KBM-7 (cell line): ENCODE measurements at places on chromosomes 1 and 21.

DNA sequence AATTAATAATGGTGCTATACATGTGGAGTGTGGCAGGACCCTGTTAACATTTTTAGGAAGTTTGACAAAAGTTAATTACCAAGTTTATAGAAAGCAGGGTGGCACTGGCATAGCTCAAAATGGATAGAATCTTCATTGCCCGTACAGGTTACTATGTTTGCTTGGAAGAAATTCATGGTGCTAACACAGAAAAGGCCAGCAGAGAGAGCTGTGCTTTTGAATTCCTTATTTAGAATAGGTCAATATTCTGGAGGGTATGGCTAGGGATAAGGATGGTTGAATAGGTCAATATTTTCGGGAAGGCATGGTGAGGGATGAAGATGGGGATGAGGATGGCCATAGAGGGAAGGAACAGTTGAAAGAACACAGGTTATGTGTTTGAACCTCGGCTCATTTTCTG, 345.1 kb downstream of the LMO4 start:
- no peak for DNase-seq

DNA sequence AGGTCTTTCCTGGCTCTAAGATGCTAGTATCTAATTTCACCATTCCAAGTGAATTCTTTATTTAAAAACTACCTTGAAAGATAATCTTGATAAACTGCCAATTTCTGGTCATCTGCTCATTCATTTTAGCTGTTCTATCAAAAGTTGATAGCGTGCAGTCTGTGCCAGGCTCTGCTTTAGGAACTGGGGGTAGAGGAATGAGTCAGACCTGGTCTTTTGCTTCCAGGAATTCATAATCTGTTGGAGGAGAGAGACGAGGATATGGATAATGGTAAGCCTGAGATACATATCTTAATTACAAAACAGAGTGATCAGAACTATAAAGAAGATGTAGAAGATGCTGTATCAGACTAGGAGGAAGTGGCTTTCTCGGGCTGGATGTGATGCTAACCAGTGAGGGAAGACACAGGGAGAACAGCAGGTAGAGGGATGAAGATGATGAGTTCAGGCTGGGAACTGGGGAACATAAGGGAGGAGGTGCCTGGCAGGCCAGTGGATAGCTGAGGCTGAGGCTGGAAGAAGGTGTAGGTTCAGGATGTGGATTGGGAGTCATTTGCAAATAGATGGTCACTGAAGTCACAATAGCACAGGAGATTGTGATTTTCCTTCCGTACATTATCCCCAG, 12.3 kb upstream of the PHC2 start:
- no peak for DNase-seq

GRCh38 chr1:53850082-53850673, 12.1 kb upstream of the NDC1 start:
- DNase-seq, result no peak

- no peak for DNase-seq
Measured at GRCh38 chr1:54335755-54336108, 70.5 kb downstream of the SSBP3 start.

GRCh38 chr1:84163123-84163931, 19.3 kb downstream of the PRKACB start:
- no peak for DNase-seq

DNA sequence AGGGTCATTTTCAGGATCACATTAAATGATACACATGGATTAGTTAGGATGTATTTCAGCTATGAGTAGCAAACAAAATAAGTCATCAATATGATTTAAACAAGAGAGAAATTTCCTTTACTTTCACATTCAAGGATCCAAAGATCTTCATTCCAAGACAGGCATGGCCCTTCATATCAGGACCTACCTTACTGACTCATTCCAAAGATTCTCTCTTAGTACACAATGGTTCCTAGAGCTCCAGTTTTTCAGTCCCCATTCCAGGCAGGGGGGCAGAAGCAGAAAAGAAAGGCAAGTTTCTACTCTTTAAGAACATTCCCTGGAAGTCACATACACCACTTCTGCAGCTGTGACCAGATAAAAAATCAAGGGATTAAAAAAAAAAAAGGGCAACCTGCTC, 23.7 kb downstream of the RGS2 start:
- DNase-seq, result no peak

GRCh38 chr1:205424901-205425600, 3.2 kb upstream of the LEMD1 start:
- DNase-seq, result no peak

DNA sequence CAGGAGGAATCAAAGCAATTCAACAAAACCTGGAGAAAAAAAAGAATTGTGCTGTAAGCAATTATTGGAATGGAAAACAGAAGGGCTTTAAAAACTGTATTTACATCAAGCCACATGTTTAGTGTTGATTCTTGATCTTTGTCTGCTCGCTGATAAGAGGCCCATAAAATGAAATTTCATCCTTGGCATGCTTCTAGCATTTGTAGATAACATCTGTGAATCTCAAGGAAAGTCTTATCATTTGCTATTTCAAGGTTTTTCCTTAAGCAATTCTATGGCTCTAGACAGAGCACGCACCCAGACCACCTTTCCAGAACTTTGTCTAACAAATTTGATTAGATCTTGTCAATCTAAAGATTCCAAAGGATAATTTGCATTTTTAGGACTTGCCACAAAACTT, 181.0 kb upstream of the FGGY start:
- no peak for DNase-seq

- no peak for DNase-seq
Measured at GRCh38 chr21:34372321-34372720, 3.0 kb upstream of the SMIM11 start.

GRCh38 chr1:211606332-211606913, 27.5 kb upstream of the SLC30A1 start:
- no peak for DNase-seq

- DNase-seq, result no peak
Measured at GRCh38 chr1:206703661-206704060, 19.0 kb downstream of the MAPKAPK2 start.

- DNase-seq, result no peak
Measured at GRCh38 chr21:24259241-24259640, 1348.0 kb downstream of the MRPL39 start.

DNA sequence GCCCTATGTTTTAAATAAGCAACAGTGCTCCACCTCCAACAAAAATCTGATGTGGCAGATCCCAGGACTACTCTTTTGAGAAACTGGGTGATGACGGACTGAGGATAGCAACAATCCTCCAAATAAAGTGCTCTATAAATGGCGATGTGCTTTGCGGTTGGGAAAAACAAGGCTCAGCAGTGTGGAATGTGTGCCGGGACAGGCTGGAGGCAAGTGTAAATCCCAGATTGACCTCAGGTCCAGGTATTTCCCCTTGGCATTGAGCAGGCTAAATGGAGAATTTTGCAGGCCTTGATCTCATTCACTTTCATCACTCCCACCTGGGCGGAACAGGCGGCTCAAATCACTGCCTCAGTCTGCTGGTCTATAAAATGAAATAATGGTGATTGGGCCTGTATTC, 35.1 kb downstream of the LRRC42 start:
- DNase-seq, result no peak

DNA sequence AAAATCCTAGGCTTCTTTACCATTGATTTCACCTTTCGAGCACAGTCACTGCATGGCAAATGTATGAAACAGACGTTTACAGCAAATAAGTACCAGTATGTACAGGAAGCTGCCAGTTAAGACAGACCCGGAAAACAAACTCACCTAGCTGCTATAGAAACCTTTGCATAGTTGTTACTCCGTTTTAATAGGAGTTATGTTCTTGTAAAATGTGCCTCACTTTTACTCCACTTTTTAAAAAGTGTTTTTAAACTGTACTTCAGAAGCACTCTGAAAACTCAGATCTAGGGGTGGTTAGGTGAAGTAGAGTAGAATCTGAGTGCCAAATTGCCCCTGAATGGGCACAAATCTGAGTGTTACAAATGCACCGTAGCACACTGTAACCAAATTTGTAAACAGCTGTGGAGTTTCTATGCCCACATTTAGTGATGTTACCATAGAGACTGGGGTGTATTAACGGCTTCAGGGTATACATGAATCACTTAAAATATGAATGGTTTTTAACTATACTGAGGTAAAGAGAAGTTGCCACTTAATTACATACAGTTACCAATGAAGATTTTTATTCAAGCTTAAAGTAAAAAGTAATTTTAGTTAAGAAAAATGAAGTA, 30.7 kb downstream of the CNIH4 start:
- DNase-seq, result no peak

DNA sequence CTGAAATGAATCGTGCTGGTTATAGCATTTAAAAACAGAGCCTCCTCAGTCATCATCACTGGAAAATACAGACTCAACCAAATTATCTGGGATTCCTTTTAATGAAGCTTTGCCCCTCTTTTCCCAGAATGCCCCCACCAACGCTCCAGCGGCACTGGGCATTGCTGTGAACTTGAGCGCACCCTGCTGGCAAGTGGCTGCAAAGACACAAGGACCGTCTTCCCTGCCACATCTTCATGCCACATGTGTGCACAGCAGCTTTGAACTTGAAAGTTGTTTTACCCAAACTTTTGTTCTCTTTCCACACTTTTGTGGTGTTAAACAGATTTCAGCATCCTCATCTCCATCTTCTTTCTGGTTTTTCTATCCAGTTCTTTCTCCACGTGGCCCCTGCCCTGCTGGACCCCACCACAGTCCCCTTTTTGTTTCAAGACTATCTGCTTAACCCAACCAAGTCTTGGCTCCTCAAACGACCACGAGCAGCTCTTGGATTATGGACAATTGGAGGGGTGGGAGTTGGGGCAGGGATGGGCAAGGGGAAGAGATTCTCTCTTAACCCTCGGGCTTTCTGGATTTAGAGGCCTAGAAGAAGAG, 12.8 kb upstream of the LMX1A start:
- peak; percentile 55 for DNase-seq

DNA sequence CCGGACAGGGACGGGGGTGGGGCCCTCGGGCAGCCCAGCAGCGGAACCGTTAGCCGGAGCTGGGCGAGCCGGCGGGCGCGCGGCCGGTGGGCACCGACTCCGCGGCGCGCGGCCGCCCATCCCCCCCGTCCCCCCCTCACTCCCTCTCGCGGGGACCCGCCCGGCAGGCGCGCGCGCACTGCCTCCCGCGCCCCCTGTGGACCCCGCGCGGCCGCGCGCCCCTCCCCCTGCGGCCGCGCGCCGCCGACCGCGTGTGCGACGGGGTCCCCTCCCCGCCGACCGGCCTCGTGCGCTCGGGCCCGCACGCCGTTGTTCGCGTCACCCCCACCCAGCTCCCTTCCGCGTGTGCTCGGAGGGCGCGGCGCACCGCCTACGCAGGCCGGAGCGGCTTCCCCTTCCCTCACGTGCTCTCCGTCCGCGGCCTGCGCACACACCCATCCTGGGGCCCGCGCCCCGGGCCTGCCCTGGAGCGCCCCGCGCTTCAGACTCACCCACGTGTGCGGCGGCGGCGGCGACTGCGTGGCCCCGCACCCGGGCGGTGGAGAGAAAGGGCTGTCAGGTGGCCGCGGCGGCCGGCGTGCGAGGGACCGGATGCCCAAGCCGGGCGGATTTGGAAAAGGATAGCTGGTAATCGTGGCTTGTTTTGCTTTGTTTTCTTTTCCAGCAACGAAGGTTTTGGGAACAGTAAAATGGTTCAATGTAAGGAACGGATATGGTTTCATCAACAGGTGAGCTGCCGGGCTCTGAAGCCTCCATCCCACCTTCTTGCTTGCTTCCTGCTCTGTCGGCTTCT, 717 bp downstream of the YBX1 start:
- peak; percentile 62 for DNase-seq

GRCh38 chr1:106620521-106620954, 435.9 kb upstream of the PRMT6 start:
- DNase-seq, result no peak

- DNase-seq, result no peak
Measured at GRCh38 chr1:42163536-42164503, 725 bp downstream of the GUCA2A start.

DNA sequence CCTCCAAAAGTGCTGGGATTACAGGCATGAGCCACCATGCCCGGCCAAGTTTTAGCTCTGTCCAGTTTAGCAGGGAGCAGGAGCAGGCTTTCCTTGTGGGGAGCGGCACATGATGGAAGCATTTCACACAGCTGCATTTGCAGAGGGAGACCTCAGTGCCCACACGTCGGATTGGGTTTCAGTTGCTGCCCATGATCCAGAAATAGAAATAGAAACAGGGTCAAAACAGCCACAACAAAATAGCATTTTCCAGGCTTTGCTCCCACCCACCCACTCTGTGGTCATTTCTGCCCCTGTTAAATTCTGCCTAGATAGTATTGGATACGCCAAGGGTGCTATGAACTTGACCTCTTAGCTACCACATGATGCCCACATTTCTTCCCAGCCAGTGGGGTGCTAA, 128.4 kb downstream of the CNIH3 start:
- no peak for DNase-seq

- DNase-seq, result no peak
Measured at GRCh38 chr1:94107141-94107540, 13.8 kb downstream of the ABCA4 start.

GRCh38 chr21:31732597-31733550, 956 bp upstream of the SCAF4 start:
- DNase-seq, result no peak

- DNase-seq, result no peak
Measured at GRCh38 chr1:177800400-177801088, 169.3 kb downstream of the SEC16B start.

DNA sequence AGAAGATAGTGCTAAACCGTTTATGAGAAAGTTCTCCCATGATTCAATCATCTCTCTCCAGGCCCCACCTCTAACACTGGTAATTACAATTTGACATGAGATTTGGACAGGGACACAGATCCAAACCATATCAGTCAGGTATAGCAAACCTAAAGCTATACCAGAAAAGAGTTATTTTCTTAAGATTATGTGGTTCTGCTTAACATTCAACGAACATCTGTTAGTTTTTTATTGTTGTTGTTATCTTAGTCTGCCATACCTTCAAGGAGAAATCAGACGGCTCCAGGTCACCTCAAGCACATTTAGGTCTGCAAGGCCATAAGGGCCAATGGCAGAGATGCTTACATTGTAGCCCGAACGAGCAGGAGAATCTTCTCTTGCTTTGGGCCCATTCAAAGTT, 89.5 kb upstream of the ETV3 start:
- DNase-seq, result no peak

GRCh38 chr1:30321246-30321910, 402.0 kb downstream of the MATN1 start:
- DNase-seq, result no peak

GRCh38 chr1:229887043-229887822, 179.8 kb upstream of the GALNT2 start:
- DNase-seq, result no peak
